HS-5 (cell line): ENCODE measurements at places on chromosomes 11 and 22.

- DNase-seq, result no peak
Observed at GRCh38 chr11:15826826-15827225, 529.5 kb downstream of the SOX6 start.

DNA sequence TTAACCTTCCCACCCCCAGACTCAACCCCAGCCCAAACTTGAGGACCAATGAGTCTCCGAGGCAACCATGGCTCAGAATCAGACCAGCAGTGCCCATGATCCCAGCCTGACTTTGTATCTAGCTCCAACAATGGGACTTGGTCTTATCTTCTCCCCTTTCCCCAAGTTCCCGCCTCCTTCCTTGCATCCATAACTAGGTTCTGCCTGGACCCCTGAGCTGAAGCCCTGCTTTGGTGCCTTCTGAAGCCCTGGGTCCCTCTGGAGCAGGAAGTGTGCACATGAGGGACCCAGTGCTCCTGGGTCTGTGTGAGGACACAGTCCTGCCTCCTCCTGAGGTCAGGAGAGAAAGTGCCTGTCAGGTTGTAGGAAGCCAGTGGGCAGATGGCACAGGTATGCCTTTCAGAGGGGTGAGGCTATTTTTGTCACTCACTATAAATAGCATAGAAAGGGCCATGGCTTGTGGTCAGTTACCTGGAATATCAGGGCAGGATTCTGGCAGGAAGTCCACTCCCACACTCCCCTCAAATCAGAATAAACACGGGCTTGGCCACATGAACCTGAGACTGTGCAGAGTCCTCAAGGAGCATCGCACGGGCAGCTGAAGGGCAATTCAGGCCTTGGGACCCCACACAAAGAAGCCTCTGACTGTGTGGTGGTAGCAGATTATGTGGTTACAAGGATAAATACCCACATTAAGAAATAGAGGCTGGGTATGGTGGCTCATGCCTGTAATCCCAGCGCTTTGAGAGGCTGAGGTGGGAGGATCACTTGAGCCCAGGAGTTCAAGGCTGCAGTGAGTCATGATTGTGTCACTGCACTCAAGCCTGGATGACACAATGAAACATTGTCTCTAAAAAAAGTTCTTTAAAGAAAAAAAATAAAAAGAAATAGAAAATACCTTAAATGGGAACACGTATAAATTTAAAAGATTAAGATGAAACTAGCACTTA lies 27.4 kb downstream of the RCN1 start:
- peak; percentile 43 for DNase-seq

DNA sequence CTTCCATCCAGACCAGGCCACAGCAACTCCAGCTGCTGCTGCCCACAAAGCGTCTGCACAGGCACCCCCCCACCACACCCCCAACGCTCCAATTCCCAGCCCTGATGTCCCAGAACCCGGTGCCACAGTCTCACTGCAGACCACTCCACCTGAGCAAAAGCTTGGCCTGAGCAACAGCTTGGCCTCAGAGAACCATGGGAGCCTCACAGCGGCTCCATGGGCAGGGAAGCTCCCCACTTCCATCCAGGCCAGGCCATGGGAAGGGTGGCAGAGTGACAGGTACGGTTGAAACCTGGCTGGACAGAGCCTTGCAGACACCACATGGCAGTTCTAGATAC lies 13.2 kb downstream of the PLXNB2 start:
- DNase-seq, result no peak

GRCh38 chr22:24083361-24083760 lies 72.3 kb downstream of the CABIN1 start:
- no peak for DNase-seq

DNA sequence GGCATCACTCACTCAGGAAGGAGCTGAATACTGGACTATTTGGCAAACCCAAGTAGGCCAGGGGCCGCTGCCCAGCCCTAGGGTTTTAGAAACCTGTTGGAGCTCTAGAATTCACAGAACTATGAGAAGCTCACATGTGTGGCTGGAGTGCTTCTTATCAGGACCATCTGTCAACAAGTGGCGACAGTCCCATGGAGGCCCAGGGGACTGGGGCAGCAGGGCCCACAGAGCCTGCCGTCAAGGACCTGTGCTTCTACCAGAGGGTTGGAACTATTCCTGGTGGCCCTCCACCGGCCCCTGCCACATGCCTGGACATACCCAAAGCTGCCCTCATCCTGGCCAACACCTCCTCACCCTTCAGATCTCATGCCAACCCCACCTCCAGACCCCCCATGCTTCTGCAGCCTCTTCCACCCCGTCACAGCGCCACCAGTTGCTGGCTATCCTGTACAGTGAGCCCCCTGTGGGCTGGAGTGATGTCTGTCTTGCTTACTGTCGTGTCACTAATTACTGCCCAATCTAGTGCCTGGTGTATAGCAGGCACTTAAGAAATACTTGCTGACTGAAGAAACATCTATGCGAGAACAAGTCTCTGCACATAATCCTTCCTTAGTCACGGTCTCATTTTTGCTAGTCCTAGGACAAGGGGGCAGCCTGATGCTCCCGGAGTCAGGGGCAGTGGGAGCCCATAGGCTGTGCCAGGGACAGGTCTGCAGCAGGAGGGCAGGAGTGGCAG lies 27.2 kb upstream of the RASL10A start:
- no peak for DNase-seq

- no peak for DNase-seq
Observed at GRCh38 chr22:40329466-40329865, 16.8 kb upstream of the ADSL start.

DNA sequence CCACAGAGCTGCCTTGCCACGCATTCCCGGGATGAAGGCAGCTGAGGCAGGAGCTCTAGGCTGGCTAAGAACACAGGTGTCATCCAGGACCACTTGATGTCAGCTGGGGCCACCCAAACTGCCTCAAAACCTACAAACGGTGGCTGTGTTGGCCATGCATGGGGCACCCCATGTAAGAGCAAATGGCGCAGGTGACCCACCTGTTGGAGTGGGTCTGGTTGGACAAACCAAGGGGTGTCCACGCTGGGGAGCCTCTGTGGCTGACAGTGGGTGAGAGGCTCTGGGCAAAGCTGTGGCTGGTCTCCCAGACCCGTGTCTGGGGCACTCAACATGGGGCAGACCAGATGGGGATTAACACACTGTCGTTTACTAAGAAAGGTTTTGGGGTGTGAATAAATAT lies 19.0 kb upstream of the SYT8 start:
- no peak for DNase-seq

DNA sequence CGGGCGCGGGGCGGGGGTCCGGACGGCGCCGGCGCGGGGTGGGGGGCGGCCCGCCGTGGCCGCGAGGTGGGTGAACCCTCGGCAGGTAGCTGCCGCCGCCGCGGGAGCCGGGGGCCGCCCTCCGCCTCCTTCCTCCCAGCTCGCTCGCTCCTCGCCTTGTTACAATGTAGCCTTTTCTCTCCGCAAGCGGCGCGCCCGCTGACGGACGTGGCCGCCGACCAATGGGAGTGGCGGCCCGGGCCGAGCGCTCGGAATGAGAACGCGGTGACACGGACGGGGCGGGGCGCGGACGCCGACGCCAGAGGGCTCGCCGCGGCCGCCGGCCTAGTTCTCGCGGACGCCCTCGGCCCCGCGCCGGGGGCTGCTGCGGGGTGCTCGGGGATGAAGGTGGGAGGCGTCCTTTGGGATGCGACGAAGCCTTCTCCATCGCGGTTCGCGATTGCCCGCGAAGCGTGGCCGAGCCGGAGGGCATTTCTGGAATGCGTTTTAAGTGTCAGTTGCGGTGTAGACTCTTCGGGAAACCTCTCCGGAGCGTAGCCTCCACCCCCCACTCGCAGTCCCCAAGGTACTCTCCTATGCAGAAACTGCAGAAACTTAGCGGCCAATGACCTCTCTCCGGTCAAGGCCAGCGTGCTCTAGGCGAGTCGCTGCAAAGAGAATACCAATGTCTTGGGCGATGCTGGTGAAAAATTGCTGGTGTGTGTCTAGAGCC lies 734 bp downstream of the PRDM11 start:
- DNase-seq, result peak; percentile 72

GRCh38 chr11:92931746-92932422 lies 37.6 kb upstream of the MTNR1B start:
- DNase-seq, result no peak

GRCh38 chr11:91730620-91731019 lies 494.0 kb upstream of the FAT3 start:
- DNase-seq, result no peak

GRCh38 chr22:37982938-37983859 lies 1.2 kb downstream of the SOX10 start:
- DNase-seq, result no peak

DNA sequence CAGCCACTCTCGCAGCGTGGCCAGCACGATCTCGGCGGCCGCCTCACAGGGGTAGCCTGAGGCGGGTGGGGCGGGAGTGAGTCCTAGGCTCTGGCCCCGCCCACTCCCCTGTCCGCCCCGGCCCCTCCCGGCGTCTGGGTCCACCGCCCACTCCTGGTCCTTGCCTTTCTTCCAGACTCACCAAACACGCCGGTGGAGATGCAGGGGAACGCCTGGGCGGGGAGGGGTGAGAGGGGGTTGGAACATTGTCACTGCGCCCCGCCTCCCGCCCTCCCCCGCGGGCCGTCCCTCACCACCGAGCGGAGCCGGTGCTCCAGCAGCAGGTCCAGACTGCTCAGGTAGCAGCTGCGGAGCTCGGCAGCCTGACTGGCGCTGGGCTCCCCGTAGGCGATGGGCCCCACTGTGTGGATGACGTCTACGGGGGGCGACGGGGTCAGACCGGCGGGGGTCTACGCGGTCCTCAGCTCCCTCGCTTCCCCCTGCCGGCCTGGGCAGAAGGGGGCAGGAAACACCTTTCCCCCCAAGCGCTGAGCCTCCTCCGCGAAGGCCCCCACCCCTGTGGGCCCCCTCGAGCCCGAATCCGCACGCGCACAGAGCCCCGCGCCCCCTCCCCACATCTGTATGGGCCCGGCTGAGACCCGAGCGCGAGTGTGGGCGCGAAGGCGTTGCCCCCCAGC lies 13.2 kb downstream of the OTUB1 start:
- no peak for DNase-seq

GRCh38 chr11:74754507-74755252 lies 6.0 kb downstream of the RNF169 start:
- peak; percentile 89 for DNase-seq

GRCh38 chr22:22196018-22196533 lies 48.5 kb upstream of the VPREB1 start:
- no peak for DNase-seq

DNA sequence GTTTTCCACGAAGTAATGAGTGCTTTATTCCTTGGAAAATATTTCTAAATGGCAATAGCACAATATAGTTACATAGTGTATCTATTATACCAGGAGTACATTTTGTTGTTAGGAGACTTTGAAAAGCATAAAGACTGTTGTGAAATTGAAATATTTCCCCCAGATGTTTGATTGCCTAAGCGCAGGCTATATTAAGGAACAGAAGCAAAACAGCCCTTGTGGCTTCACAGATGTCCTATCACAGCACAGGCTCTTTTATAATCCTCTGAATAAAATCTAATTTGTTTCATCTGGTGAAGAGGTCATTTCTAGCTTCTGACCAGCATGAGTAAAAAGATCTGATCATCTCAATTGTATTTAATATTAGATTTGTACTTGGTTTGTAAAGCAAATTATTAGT lies 48.2 kb downstream of the BSX start:
- DNase-seq, result no peak

DNA sequence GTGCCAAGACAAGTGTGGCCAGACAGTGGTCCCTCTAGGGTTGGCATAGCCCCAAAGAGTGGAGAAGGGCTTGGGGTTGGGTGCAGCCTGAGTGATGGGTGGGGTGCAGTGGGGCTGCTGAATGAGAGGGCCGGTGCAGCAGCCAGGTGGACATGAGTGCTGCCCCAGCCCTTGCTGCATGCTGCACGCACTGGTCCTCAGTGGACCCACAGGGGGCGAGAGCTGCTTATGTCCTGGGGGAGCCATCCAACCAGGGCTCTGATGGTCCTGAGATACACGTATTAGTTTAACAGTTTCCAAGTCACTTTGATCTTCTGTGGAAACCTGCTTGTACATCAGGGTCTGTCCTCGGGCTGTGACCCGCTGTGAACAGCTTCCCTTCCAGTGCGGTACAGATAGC lies 23.9 kb upstream of the ACR start:
- DNase-seq, result no peak

DNA sequence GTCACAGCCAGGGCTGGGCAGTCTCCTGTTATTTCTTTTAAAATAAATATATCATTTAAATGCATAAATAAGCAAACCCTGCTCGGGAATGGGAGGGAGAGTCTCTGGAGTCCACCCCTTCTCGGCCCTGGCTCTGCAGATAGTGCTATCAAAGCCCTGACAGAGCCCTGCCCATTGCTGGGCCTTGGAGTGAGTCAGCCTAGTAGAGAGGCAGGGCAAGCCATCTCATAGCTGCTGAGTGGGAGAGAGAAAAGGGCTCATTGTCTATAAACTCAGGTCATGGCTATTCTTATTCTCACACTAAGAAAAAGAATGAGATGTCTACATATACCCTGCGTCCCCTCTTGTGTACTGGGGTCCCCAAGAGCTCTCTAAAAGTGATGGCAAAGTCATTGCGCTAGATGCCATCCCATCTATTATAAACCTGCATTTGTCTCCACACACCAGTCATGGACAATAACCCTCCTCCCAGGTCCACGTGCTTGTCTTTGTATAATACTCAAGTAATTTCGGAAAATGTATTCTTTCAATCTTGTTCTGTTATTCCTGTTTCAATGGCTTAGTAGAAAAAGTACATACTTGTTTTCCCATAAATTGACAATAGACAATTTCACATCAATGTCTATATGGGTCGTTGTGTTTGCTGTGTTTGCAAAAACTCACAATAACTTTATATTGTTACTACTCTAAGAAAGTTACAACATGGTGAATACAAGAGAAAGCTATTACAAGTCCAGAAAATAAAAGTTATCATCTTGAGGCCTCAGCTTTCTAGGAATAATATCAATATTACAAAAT lies 13.4 kb downstream of the OR51B4 start:
- DNase-seq, result no peak

DNA sequence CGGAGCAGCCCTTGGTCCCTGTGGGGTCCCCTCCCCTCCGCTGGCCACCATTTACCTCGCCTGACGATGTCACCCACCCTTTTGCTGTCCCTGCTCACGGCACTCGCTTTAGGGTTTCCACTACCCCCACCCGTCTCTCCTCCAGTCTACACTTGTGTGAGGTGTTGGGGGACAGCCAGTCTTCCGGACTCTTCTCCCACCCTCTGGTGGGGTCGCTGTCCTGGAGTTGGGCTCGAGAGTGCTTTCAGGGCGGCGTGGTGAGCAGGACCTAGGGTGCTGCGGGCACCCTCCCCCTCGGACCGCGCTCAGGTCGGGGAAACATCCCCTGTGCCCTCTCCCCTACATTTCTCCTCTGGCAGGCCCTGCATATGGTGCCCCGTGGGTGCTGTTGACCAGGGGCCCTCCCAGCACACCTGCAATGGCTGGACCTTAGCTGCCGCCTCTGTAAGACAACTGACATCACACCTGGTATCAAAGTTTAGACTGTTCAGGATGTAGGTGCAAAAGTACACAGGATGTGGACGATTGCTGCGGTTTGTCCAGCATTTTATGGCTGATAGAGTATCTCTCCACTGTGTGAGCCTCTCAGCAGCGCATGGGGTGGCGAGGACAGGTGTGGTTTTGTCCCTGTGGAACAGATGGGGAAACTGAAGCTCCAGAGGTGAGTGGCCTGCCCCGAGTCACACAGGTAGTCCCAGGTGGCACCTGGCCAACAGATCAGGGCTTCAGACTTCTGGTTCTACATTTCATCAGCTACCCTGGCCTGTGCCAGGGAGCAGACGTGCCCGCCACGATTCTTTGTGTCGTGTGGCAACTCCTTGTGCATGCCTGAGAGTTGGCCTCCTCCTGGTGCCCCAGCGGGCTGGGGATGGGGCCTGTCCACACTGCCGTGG lies 1.2 kb downstream of the GRK2 start:
- no peak for DNase-seq

GRCh38 chr11:111310088-111310487 lies 11.7 kb downstream of the POU2AF3 start:
- no peak for DNase-seq
